ENCODE measurements at places on chromosomes 12 and 14.

GRCh38 chr12:96343347-96343954 lies 56.8 kb downstream of the CDK17 start:
- no peaks in the 10 kb centered on the region for H3K27me3 ChIP-seq
- H3K36me3 ChIP-seq, result peaks cover 8% of the 10 kb centered on the region
- no peak overlapping the region for H3K4me3 ChIP-seq
- DNase-seq, result no peak
- peaks cover 16% of the 10 kb centered on the region for H3K4me1 ChIP-seq

DNA sequence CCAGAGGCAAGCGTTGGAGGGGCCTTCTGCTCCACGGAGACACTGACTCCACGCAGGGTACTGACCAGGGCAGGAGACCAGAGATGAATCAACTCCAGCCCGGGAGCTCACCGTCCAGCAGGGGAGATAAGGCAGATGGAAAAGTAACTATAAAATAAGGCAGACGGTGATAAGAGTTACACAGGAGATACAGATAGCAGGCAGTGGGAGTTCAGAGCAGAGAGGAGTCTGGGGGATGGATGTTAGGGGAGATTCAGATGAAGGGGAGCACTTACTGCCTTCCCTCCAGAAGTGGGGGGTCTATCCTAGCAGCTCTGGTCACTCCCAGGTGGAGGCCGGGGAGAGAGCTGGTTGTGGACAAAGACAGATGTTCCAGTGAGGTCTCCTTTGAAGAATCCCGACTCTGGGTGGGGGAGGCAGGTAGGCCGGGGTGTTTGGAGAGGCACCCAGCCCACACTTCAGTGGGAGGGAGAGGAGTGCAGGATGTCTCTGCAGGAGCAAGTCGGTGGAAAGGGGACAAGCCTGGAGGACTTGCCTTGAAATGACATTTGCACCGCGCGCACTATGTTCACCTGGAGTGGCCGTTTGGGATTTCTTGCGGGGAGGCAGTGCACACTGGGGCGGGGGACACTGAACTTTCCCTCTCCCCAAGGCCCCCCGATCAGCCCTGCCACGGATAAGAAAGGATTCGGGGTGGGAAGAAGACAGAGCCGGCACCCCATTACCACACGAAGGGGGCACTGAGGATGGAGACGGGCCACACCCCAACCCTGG lies 1.2 kb downstream of the PITPNM2 start:
- H3K36me3 ChIP-seq, result no peaks in the 10 kb centered on the region
- DNase-seq, result no peak

- H3K27ac ChIP-seq, result no peak overlapping the region
- no peak for DNase-seq
Measured at GRCh38 chr12:28083840-28084678, 106.2 kb upstream of the CCDC91 start.

GRCh38 chr12:53599579-53599978 lies 26.6 kb downstream of the ATF7 start:
- no peaks in the 10 kb centered on the region for H3K27me3 ChIP-seq
- no peak overlapping the region for H3K27ac ChIP-seq
- H3K36me3 ChIP-seq, result peaks cover 13% of the 10 kb centered on the region
- no peaks in the 10 kb centered on the region for H3K4me1 ChIP-seq

DNA sequence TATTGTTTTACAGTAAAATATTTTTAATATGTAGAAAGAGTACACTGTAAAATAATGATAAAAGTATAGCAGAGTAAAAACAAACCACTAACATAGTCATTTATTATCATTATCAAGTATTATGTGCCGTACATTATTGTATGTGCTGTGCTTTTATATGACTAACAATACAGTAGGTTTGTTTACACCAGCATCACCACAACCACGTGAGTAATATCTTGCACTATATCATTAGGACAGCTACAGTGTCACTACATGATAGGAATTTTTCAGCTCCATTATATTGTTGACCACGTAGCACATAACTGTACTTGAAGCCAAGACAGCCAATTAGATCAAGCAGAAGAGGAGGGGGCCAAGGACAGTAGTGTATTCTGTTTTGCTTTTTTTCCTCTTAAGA lies 415.4 kb downstream of the RAD51B start:
- no peaks in the 10 kb centered on the region for H3K4me1 ChIP-seq
- H3K36me3 ChIP-seq, result no peaks in the 10 kb centered on the region
- no peak for DNase-seq
- no peaks in the 10 kb centered on the region for H3K27me3 ChIP-seq

GRCh38 chr12:61385771-61386170 lies 874.4 kb upstream of the USP15 start:
- H3K36me3 ChIP-seq, result no peaks in the 10 kb centered on the region
- H3K27me3 ChIP-seq, result no peaks in the 10 kb centered on the region
- H3K27ac ChIP-seq, result no peak overlapping the region
- no peak for DNase-seq
